Type B pancreatic cell (in vitro differentiated cells): ENCODE measurements at places on chromosomes 5 and 9.

DNA sequence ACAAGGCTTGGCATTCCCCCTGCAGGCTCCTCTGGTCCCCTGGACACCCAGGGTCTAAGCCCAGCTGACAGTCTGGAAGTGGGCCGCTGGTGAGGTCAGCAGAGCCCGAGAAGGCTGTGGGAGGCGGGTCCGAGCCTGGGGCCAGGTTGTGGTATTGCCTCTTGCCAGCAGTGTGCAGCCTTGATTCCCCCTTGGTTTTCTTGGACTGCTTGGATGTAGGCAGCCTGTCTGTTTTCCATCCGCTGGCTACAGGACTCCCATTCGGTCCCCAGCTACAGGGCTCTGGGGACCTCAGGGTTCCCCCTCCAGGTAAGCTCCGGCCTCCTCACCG lies 1.6 kb downstream of the AIF1L start:
- no peak for DNase-seq

DNA sequence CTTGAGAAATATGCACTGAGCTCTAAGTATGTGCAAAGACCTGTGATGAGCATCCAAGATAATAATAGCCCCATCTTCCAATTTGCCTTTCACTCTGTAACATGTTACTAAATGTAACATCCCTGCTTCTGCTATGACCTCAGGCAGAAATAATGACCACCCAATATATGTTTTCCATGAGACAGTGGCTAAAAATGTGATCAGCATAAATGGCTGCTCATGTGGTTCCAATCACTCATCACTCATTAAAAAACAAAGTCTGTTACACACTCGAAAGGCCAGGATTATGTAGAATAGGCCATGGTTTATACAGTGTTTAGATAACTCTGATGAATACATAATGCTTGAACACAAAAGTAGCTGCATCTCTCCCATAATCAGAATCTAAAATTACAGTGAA lies 71.4 kb upstream of the MOCS2 start:
- no peak for DNase-seq

DNA sequence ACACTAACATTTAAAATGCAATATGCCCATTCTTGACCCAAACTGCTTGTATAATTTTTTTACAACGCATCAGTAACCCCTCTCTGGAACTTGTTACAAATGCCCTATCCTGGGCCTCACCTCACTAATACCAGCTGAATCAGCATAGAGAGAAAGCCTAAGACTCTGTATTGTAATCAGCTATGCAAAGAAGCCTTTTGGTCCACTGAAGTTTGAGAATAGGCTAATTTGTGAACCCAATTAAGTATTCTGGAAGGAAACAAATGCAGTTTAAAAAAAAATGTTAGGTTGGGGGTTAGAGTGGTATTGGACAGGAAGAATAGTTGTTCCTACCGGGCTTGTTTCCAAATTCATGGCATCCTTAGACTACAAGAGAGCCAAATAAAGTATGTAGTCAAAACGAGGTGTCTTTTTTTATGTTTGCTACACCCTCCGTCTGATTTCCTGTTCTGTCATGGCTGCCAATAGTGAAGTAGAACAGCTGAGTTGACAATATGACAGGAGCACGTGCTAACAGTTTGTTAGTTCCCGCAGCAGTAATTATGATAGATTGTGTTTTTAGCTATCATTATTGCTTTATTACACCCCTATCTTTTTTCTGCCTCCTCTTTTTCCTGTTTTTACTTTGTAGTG lies 1048.7 kb upstream of the NUDT12 start:
- DNase-seq: no peak

DNA sequence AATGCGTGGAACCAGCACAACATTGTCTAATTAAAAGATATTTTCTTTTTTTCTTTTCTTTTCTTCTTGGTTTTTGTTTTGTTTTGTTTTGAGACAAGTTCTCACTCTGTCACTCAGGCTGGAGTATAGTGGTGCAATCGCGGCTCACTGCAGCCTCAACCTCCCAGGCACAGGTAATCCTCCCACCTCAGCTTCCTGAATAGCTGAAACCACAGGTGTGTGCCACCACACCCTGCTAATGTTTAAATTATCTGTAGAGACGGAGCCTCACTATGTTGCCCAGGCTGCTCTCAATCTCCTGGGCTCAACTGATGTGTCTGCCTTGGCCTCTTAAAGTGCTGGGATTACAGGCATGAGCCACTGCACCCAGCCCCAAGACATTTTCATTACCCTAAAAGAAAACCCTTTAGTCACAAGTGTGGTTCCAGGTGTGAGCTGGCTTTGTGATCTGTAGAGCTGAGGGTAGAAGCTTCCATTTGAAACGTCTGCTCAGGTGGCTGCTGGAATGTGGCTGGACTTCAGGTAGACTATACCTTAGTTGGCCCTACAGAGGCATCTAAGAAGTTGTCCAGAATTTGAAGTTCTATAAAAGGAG lies 19.1 kb upstream of the NEK6 start:
- DNase-seq: no peak

DNA sequence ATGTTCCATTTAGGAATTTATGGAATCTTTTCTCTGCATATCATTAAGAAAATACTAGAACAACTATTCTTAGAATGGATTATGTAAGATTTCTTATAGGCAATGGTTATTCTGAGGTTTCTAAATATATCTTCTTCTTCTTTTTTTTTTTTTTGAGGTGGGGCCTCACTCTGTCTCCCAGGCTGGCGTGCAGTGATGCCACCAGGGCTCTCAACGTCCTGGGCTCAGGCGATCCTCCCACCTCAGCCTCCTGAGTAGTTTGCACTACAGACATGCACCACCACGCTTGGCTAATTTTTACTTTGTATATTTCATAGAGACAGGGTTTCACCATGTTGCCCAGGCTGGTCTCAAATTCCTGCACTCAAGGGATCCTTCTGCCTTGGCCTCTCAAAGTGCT lies 137.2 kb downstream of the SREK1 start:
- DNase-seq: no peak

- no peak for DNase-seq
These were observed 187.9 kb upstream of the ELL2 start for GRCh38 chr5:96149546-96149945.

DNA sequence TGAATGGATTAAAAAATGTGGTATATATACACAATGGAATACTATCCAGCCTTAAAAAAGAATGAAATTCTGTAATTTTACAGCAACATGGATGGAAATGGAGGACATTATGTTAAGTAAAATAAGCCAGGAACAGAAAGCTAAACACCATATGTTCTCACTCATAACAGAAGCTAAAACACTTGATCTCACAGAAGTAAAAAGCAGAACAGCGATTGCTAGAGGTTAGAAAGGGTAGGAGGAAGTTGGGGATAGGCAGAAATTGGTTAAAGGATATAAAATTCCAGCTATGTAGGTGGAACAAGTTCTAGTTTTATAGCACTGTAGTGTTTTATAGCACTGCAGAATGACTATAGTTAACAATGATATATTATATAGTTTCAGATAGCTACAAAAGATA lies 15.8 kb downstream of the MARCHF3 start:
- no peak for DNase-seq

- DNase-seq: no peak
These were observed 924.8 kb upstream of the CDH9 start for GRCh38 chr5:27963050-27963783.

- DNase-seq: no peak
These were observed 19.4 kb downstream of the GARNL3 start for GRCh38 chr9:127283917-127284497.

DNA sequence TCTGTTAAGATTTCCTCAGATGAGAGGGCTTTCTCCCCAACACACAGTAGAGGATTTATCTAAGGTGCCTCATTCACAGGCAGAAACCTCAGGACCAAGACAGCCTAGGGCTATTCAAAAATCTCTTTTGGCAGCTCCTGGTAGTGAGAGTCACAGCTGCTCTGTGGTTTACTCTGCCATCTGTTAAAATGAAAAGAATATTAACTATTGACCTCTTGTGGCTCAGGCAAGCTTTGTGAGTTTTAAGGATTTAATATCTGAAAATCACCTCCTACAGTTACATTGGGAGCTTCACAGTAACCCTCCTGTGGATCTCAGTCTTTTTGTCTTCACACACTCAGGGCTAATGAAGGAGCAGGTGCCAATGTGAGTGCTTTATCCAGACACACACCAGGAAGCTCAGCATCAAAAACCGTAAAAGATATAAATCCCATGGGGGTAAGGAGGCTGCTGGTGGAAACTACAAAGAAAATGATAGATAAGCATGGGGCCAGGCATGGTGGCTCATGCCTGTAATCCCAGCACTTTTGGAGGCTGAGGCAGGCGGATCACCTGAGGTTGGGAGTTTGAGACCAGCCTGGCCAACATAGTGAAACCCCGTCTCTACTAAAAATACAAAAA lies 29.7 kb downstream of the PPP1R2B start:
- no peak for DNase-seq

- no peak for DNase-seq
These were observed 111.9 kb downstream of the ROR2 start for GRCh38 chr9:91837981-91838731.

- no peak for DNase-seq
These were observed 29.8 kb downstream of the MED27 start for GRCh38 chr9:132049900-132050299.

DNA sequence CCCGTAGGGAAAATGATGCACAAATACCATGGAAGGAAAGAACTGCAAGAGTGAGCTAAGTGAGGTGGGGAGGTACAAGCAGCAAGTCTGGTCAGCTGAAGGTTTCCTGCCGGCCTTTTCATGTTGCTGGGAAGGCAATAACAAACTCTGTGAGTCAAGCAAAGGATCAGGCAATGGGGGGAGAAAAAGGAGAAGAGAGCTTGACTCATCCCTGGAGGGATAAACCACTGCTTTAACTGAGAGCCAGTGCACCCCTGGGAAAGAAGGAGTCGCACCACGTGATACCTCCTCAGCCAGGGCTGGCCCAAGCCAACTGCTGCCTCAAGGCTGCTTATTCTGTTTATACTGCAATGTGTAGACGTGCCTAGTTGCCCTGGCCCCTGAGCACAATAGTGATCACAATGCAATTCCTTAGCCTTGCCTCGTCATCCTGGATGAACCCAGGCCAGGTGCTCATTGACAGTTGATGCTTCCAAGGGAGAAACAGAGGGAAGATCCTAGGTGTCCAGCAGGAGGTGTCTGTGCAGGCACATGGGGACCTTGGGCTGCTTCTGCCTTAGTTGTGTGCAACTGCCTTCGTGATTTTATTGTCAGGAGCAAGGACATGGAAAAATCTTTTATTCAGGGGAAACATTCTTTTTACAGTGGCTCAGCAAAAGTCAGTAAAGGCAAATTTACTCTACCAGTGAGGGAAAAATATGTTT lies 203.0 kb upstream of the TUT7 start:
- DNase-seq: no peak

DNA sequence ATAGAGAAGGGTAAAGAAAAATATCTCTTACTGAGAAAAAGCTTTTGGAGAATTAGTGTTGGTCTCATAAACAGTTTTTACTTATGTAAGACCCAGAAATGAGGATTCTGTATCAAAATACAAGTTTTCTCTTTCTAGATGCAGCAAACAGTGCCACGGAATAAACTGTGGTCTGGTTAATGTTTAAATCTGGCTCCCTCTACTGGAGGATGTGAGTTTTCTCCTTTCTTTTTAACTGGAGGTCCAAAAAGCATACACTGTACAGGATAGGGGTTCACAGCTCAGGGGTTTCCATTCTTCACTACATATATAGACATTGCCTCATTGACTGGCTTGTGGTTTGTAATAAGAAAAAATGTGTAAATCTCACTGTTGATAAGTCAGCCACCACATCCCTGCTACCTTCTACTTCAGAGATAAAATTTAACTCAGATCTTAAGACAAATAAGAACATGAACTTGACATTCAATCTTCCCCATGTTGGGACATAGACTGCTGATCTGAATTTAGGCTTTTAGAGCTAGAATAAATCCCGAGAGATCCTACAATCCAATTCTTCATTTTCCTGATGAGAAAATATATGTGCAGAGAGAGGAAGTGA lies 98.9 kb downstream of the CFAP95 start:
- no peak for DNase-seq

GRCh38 chr9:100700689-100701318 lies 122.9 kb downstream of the CAVIN4 start:
- no peak for DNase-seq

DNA sequence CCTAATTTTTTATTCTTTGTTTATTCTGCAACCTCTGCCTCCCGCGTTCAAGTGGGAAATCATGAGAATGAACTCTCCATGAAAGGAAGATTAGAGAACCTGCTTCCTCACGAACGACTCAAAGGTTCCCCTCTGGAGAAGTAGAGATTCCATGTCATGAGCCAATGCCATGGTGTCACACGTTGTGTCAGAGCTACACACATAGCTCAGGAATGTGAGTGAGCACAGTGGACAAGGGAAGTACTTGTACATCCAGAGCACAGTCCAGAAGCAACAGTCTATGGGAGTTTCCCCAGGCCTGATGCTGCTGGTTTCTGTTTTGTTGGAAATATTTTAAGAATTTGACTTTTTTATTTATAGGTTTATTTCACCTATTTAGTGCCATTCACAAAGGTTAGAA lies 26.8 kb upstream of the PPP2CA start:
- DNase-seq: no peak

DNA sequence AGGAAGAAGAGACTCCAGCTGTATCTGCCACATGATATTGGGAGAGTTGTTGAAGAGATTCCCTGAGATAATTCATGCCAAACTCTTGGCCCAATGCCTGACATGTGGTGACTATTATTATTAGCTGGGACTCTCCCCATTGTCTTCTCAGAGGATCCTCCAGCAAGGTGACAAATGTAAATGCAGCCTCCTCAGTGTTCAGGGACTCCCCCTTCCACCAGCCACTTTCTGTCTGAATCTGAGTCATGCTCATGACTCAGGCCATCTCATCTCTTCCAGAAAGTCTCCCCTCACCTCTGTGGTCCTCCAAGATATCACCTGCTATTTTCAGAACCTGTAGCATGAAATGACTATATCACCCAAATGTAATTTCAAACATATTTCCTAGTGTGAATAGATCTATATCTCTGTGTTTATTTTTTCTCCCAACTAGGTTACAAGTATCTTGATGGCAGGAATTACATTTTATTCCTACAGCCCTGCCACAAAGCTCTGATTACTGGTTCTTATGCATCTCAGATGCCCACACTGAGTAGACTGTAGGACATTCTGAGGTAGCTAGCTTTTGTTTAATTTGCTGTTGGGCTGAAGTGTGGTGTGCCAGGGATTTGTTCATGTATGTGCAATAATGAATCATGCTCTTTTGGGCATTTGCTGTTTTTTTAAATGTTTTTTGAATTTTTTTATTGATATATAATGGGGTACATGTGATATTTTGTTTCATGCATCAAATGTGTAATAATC lies 126.6 kb upstream of the IL12B start:
- DNase-seq: no peak

GRCh38 chr9:77469515-77470231 lies 178.4 kb downstream of the GNA14 start:
- no peak for DNase-seq

- DNase-seq: no peak
These were observed 84.2 kb downstream of the SGCD start for GRCh38 chr5:156411185-156411613.

DNA sequence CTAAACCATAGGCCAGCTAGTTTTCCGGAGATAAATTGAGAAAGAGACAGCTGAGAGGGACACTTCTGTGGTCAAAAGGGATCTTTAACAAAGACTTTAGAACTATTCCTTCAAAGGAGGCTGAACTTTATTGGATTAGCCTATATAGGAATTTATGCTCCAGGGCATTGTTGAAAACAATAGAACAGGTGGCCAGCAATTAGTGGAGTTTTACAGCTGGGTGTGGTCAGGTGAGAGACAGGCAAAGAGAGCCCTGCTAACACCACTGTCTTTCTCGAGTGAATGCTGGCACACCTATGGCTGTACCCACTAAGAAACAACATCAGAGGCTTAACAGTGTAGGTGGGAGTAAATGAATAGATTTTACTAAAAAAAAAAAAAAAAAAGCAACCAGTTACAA lies 16.7 kb upstream of the TLR4 start:
- DNase-seq: no peak
